ENCODE measurements at places on chromosomes 2 and 18.

DNA sequence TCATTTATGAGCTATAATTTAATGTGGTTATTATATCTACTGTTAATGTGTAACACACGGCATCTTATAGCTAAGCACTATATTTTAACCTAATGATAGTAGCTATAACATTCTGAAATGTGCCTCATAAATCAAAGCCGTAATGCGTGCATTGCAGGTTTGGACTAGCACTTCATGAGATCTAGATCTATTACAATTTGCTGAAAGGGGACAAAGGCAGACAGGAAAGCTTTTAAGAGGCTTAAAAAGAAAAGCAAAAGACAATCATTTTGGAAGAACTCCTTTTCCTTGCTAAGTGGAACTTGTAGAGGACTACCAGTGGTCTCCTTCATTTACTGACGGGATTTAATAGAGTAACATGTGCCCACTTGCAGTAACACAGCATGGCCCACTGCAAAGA lies 213.1 kb downstream of the NBAS start:
- DNase-seq = no peak

GRCh38 chr18:45519411-45520280 lies 95.6 kb upstream of the SLC14A2 start:
- DNase-seq = no peak

- DNase-seq = peak; percentile 96
Observed at GRCh38 chr2:8583400-8584173, 98.3 kb upstream of the ID2 start.

DNA sequence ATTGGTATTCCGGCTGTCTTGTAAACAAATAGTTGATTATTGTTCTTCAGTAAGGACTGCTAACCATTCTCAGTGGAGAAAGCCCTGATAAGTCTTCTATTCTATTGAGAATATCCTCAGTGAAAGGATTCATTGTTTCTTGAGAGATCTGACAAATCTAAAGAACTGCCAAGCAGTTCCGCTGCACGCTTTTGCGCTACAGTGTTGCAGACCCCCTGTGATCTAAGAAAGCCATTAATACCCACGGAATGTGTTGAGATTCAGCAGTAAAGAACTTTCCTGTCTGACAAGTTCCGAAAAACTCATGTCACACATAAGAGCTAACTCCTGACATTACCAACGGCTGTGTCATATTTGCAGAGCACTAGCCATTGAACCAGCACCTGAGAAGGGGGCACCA lies 63.8 kb downstream of the ZNF236 start:
- no peak for DNase-seq

Measured in aorta (tissue), 5 donors.